ENCODE measurements at places on chromosomes 6 and 20. TPM values are rescaled to one million over a fixed set of nuclear protein-coding genes. Genes with fewer than 3 reads are reported as not detected.

DNA sequence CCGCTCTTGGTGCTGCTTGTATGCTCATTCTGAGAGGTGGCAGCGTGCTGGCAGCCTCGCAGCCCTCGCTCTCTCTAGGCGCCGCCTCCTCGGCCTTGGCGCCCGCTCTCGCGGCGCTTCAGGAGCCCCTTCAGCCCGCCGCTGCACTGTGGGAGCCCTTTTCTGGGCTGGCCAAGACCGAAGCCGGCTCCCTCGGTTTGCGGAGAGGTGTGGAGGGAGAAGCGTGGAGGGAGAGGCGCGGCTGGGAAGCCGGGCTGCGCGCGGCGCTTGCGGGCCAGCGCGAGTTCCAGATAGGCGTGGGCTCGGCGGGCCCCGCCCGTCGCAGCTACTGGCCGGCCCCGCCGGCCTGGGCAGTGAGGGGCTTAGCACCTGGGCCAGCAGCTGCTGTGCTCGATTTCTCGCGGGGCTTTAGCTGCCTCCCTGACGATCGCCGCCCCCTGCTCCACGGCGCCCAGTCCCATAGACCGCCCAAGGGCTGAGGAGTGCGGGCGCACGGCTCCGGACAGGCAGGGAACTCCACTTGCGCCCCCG lies 19.5 kb upstream of the FAM8A1 start:
- DNase-seq = no peak

PACRG gene
- total RNA-seq = 3.2 TPM

DNA sequence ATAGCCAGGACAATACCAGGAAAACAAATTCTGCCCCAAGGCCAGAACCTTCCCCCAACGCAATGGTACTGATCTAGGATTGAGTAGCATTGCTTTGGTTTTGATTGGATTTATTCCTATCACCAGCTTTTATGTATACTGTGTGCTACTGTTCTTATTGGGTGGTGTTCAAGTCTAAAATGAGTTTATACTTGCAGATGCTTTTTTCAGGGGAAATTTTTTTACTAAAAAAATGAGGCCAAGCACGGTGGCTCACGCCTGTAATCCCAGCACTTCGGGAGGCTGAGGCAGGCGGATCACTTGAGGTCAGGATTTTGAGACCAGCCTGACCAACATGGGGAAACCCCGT lies 116.8 kb downstream of the ZMYND8 start:
- DNase-seq = no peak

- no peak for DNase-seq
Measured at GRCh38 chr20:48578397-48579098, 249.3 kb downstream of the PREX1 start.

NMBR gene
- not detected for total RNA-seq

- DNase-seq = no peak
Measured at GRCh38 chr6:39496456-39496855, 174.0 kb upstream of the KCNK16 start.

DNA sequence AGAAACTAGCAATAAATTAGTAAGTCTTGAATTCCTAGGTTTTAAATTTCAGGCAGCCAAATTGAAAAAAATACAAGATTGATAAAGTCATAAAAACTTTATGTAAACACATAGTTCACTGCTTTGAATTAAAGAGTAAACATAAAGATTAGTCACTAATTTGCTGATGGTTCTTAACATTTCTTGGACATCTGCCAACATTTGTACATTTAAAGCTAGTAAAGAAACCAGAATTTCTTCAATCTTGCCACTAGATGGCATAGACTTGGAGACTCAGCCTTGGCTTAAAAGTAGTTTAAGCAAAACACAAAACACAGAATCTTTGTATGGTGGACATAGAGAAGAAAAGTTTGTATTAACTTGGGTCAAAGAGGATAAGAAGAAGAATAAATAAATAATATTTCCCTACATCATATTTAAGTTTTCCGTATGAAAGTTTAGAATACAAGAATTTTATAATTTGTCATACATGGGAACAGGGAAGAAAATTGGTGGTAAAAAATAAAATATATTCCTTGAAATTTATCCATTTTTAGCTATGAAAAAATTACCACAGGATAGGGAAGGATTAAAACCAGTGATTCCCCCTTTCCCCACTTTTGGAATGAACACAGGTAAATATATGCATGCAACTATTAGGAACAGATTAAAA lies 41.7 kb upstream of the FAM135A start:
- no peak for DNase-seq

YIPF3 gene
- 155 TPM for total RNA-seq

DNA sequence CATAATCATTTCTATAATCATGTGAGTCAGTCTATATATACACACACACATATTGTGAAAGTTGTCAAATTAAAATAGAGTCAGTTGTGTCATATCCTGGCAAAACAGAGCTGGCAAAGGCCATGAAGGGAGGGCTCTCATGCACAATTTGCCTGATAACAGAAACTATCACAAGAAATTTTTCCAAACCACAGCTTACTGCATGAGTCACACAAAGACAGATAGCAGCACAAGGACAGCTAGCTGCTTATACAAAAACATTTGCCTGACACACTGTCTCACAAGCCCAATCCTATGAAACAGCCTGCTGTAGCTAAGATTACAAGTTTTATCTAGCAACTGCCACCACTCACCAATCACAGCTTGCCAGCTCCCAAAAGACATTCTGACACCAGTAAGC lies 848.5 kb upstream of the MAN1A1 start:
- no peak for DNase-seq

MTFR2 gene
- total RNA-seq = 0.58 TPM

- DNase-seq = peak; percentile 79
Measured at GRCh38 chr6:101396548-101397173, 3.2 kb downstream of the GRIK2 start.

RIN2 gene
- total RNA-seq = 88.7 TPM
